ENCODE measurements at places on chromosomes 5 and 9.

GRCh38 chr9:118575341-118576070 lies 793.7 kb downstream of the BRINP1 start:
- peak; percentile 71 for DNase-seq

GRCh38 chr9:115596746-115597080 lies 478.8 kb upstream of the TNC start:
- DNase-seq: peak; percentile 67

DNA sequence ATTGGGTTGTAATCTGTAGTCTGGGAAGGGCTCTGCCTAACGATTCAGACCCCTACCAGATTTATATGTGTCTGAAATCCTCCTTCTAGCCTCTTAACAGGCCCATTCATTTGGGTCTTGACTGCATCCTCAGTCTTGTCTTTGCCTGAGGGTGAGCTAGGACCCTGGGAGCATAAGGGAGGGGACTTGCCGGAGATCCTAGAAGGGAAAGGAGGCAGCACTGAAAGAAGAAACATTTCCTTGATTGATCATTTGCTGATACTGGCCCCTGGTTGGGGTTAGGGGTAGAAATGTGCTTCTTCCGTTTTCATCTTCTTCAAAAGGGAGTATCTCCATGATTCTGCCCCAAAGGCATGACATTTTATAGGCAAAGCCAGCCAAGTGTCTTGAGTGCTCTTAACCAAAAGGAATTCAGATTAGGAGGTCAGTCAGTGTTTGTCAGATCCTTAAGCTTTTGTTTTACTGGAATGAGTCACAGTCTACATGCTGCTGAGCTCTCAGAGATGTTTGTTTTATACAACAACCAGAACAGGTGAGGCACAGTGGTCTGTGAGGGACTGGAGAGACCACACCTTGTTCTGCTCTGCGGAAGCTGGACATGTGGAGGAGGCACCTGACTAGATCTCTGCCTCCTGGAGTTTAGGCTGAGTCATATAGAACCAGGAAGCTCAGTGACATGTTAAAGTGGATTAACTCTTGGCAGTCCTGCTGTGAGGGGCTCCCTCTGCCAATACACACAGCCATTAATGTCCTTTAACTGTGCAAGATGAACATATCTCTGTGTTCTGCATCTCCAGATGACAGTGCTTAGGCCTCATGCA lies 37.7 kb downstream of the PCDHAC2 start:
- DNase-seq: peak; percentile 4

- DNase-seq: no peak
These were observed 40.8 kb downstream of the RXRA start for GRCh38 chr9:134367061-134367460.

DNA sequence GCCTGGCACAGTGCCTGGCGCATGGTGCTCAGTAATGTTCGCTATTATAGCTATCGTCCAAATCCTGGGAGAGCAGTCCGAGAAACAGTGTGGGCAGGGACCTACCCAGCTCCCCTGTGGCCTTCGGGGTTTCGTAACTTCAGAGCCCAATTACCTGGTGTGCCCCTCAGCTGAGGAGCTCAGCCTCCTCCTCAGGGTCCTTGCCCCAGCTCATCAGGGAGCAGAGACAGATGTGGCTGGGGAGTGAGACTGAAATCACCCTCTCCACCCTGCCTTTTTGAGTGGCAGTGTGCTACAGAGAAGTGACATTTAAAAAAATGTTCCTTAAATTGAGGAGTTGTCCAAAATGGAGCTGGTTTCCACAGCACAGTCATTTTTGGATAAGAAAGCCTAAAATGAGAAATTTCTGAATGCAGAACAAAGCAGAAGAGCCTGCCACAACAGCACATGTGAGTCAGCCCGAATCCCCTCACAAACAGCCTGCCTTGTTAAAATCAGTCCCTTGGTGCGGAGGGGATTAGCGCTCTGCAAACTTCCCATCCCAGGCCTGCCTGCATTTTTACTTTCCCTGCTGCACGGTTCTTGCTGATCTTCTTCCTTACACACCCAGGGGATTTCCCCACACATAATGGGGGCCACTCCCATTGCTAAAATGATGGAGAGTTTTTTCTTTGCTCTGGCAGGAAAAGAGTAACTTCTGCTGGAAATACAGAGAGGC lies 78.1 kb upstream of the PITX1 start:
- no peak for DNase-seq

- peak; percentile 0 for DNase-seq
These were observed 244.5 kb upstream of the C9orf72 start for GRCh38 chr9:27817747-27818146.

DNA sequence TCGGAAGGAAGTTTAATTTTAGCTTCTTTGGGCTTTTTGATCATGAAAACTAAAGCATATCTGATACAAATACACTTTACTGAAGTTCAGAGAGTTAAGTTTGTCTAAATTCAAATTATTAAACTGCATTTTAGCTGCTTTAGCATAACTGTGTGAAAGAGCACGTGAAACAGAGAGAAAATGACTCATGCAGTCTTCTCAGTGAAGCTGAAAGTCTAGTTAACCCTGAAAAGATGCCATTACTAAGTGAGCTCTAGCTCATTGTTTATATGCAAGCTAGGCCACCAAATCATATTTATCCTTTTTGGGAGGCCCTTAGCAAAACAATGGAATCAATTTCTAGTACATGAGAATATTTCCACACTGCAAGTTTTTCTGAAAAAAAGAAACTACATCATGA lies 27.6 kb downstream of the TPD52L3 start:
- DNase-seq: peak; percentile 87

GRCh38 chr5:109038209-109038840 lies 290.6 kb downstream of the FER start:
- DNase-seq: peak; percentile 50

- DNase-seq: no peak
These were observed 197.9 kb downstream of the CFAP90 start for GRCh38 chr5:7653046-7653445.

GRCh38 chr9:103942651-103943050 lies 151.5 kb upstream of the SMC2 start:
- DNase-seq: no peak

GRCh38 chr5:83249156-83249555 lies 171.8 kb downstream of the XRCC4 start:
- no peak for DNase-seq

DNA sequence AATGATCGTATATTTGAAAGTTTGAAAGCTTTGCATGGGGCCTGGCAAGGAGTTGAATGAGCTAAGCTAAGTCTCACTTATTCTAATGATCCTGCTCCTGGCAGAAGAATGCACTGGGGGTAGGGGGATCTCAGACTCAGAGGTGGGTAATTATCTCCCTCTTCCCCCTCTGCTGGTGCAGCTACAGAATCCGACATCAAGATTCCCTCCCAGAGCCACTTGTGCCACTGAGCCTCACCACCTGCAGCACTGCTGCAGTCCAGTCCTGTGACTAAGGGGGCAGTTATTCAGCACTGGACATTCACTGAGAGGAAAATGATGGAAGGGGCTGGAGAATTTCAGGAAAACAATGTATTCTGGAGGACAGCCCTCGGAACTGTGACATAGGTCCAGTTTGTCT lies 205.8 kb downstream of the DEPDC1B start:
- no peak for DNase-seq

GRCh38 chr5:156594406-156594805 lies 255.7 kb upstream of the PPP1R2B start:
- no peak for DNase-seq
